MM.1S (cell line): ENCODE measurements at places on chromosomes 4 and X.

GRCh38 chr4:150038335-150039076, 39.7 kb upstream of the DCLK2 start:
- DNase-seq, result peak; percentile 28

DNA sequence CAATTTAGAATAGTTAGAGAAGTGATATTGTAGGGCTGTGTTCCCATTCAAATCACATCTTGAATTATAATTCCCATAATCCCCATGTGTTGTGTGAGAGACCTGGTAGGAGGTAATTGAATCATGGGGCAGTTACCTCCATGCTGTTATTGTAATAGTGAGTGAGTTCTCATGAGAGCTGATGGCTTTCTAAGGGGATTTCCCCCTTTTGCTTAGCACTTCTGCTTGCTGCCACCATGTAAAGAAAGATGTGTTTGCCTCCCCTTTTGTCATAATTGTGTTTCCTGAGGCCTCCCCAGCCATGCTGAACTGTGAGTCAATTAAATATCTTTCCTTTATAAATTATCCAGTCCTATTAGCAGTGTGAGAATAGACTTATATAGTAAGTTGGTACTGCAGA, 53.2 kb downstream of the LPAR4 start:
- DNase-seq, result no peak

GRCh38 chr4:115042496-115042895, 70.9 kb downstream of the NDST4 start:
- DNase-seq, result no peak

GRCh38 chr4:23874536-23874901, 15.3 kb downstream of the PPARGC1A start:
- no peak for DNase-seq

GRCh38 chr4:26685250-26685649, 101.4 kb downstream of the TBC1D19 start:
- no peak for DNase-seq

GRCh38 chr4:61214680-61215079, 14.6 kb downstream of the ADGRL3 start:
- DNase-seq, result no peak

GRCh38 chr4:14856062-14856933, 146.0 kb upstream of the CPEB2 start:
- no peak for DNase-seq

GRCh38 chr4:15982842-15983524, 20.0 kb upstream of the FGFBP2 start:
- DNase-seq, result no peak

DNA sequence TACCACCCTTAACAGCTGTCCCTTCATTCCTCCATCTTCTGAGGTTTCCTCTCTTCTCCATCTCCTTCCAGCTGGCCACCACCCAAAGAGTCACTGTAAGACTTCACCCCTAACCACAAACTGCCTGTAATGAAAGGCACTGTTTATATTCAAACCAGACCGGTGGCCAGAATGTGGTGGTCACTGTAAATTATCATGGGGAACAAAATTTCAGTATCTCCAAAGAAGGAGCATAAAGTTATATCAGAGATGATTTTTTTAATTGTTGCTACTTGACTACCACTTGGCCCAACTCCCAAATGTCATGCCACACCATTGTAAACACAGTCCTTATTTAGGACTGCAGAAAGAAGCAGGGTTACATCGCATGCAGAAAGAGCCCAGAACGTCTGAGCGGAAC, 44.8 kb downstream of the SMARCA1 start:
- no peak for DNase-seq

GRCh38 chr4:38154252-38154651, 194.1 kb downstream of the PTTG2 start:
- DNase-seq, result no peak
